Fibroblast of the conjunctiva (primary cell): ENCODE measurements at places on chromosomes 12 and 14.

DNA sequence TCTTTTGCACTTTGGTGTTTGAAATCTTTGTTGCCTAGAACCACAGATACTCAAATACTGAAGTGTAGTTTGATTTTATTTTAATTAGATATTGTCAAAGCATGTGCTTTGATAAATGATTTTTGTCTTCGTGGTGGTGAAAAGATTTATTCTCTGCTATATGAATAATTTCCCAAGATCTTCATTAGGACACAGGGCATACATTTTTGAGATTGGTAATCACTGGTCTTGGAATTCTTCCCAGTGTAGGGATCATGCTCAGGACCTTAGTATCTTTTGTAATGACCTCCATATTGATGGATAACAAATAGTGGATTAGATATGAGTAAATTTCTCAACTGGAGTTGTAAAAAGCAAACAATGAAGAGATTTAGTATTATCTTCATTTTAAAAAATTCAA lies 28.2 kb downstream of the TBK1 start:
- no peak for DNase-seq

DNA sequence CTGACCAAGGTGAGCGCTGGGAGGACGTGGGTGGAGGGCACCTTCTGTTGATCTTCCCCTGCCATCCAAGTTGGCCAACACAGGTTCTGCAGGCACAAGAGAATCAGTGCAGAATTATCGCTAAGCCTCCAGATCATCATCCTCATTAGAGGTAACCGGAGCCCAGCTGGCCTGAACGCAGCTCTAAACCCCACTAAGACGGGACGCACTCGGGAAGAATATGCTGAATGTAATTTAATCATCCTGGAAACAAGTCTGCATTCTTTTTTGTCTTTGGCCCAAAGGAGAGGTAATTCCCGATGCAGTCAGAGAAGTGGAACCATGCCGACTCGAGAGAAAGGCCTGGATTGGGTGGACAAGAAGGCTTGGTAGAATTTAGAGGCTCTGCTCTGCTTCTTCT lies 111.0 kb upstream of the GSC start:
- no peak for DNase-seq

- no peak for DNase-seq
Measured at GRCh38 chr14:74495356-74495755, 1.8 kb downstream of the ISCA2 start.

GRCh38 chr14:49546766-49547165 lies 39.4 kb downstream of the RPS29 start:
- DNase-seq: no peak

GRCh38 chr14:76924371-76925096 lies 98.3 kb downstream of the LRRC74A start:
- DNase-seq: no peak

GRCh38 chr12:12081836-12082497 lies 11.2 kb downstream of the BCL2L14 start:
- peak; percentile 39 for DNase-seq

DNA sequence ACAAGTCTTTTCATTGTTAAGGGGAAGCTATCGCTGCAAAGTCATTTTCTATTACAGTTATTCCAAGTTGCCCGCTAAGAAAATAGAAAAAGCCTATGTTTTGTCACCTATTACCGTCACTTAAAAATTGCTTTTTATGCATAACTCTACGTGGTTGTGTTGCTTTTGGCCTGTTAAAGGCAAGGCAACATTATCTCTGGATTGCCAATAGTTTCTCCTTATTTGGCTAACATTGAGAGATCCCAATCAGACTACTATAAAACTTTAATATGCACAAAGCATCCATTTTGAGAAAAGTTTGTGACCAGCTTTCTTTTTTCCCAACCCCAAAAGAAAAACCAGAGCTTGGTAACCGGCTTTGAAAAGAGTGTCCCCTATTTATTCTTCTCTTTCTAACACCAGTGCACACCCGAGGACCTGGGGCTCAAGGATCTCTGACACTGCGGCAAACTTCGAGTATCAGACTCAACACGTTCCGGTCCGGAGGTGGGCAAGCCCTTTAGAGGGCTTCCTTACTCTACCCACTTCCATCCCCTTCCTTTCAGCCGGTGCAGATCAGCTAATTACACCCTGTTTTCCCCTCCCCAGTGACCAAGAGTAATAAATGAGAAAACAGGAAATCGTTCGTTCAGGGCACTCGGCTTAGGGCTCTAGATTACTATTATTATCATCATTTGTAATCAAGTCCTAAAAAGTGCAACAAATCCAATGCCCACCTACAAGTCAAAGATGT lies 1.2 kb downstream of the PPP1R12A start:
- no peak for DNase-seq

GRCh38 chr14:21347201-21347600 lies 36.6 kb downstream of the SUPT16H start:
- DNase-seq: no peak

- DNase-seq: no peak
Measured at GRCh38 chr12:21665816-21666215, 8.2 kb upstream of the LDHB start.

DNA sequence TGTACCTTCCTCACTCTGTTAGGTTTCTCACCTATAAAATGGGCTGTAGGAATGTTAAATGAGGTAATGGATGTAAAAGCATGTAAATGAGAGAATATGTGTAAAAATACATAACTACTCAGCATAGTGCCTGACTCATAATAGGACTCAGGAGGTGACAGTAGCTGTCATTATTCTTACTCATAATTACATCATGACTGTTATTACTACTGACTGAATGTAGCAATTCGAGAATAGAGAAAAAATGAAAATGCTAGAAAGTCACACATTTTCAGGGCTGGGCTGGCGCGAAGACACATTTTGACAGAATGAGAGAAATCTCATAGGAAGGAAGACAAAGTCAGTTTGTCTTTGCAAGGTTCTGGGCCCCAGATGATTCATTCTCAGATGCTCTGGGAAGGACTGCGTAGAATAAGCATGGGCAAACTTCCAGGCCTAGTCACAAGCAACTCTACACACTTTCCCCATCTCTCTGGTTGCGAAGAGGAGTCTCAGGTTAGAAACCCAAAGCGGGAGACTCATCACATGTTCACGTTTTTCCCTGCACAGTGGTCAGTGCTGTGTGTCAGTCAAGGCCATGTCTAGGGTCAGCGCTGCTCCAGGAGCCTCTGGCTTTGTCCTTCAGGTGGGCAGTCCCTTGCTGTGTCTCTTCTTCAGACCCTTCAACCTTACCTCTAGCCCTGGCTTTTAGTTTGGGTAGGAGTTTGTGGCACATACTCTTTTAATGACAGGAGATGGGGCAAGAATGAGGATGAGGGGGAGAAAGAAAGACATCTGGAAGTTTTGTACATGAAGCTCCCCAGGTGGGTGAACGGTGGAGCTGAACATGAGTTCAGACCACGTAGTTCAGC lies 8.4 kb downstream of the GPRC5A start:
- DNase-seq: peak; percentile 93

- DNase-seq: no peak
Measured at GRCh38 chr14:89387922-89388685, 28.9 kb downstream of the FOXN3 start.

DNA sequence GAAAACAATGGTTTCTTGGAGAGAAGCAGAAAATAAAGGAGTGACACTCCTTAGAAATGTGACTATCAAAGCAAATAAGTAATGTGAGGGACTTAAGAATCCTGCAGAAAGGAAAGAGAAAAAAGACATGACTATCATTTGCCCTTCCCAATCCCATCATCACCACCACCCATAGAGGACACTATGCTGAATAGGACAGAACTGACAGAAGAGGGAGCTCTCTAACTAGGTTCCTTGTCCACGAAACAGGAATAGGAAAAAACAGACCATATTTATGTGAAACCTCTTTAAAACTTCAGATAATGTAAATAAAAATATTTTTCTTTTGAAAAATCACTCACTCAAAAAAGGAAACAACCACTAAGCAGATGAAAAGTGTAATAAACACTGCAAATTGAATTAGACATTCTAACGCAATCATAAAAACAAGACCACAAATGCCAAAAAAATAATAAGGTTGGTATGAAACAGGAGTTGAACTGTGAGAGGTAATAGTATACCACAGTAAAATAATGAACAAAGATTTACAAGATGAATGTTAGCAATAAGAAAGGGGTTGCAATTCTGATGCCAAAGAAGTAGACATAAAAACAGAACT lies 24.1 kb downstream of the KLRD1 start:
- DNase-seq: peak; percentile 53

DNA sequence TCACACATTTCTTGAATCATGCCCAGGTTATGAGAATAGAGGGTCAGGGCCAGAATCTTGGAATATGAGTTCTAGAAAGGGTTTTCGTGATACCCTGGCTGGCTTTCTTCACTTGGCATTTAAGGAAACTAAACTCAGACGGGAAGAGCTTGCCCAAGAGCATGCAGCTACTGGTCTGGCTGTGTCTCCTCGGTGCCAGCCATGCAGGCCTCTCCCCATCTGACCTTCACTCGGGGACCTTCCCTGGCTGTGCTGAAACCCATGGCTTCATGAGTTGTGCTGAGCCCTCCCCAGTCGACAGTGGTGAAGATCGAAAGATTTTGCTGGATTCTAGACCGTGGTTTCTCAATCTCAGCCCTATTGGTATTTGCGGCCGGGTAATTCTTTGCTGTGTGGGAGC lies 38.0 kb downstream of the FOXN3 start:
- no peak for DNase-seq
